T-cell (primary cell): ENCODE measurements at places on chromosomes 5 and 9. TPM values are rescaled to one million over a fixed set of nuclear protein-coding genes. Genes with fewer than 3 reads are reported as not detected.

DNA sequence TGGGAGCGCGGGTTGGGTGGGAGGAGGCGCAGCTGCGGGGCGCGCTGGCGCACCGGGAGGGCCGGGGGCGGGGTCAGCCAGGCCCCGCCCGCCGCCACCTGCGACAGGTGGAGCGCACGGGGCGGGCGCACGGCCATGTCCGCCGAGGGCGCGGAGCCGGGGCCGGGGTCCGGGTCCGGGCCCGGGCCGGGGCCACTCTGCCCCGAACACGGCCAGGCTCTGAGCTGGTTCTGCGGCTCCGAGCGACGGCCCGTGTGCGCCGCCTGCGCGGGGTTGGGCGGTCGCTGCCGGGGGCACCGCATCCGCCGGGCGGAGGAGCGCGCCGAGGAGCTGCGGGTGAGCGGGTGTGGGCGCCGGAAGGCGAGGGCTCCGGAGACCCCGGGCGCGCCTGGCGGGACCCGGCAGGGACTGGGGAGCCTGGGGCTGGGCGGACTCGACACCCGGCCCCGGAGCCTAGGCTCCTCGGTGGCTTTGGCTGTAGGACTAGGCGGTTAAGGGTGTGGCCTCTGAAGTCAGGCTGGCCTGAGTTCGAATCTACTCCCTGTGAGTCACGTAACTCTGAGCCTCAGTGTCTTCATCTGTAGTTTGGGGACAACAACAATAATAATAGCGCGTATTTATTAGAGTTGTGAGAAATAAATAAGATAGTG lies at the start of gene BSPRY:
Gene BSPRY, plus strand, starts transcription at position 97 of the 650 bp plus-strand sequence. Its CDS starts 39 bp downstream, at position 136.
- peak within 1 kb of the TSS; percentile 34 for H3K4me3 ChIP-seq
- no peaks in the 10 kb centered on the region for H3K36me3 ChIP-seq
- DNase-seq: peak; percentile 29
- H3K4me1 ChIP-seq: no peaks in the 10 kb centered on the region

GRCh38 chr9:3980212-3980611 lies 319.7 kb downstream of the GLIS3 start:
- peaks cover 4% of the 10 kb centered on the region for H3K27me3 ChIP-seq
- H3K4me3 ChIP-seq: no peak overlapping the region
- no peaks in the 10 kb centered on the region for H3K36me3 ChIP-seq
- no peaks in the 10 kb centered on the region for H3K4me1 ChIP-seq

GRCh38 chr9:87725900-87726709 lies at the start of gene CTSL:
Gene CTSL, plus strand, starts transcription at chr9:87726119. Its CDS starts 1,485 bp downstream, at chr9:87727604.
- peak within 1 kb of the TSS; percentile 82 for H3K4me3 ChIP-seq
- no peaks in the 10 kb centered on the region for H3K36me3 ChIP-seq
- H3K4me1 ChIP-seq: peaks cover 18% of the 10 kb centered on the region
- no peaks in the 10 kb centered on the region for H3K27me3 ChIP-seq
- peak within 1 kb of the TSS; percentile 24 for H3K27ac ChIP-seq

DNA sequence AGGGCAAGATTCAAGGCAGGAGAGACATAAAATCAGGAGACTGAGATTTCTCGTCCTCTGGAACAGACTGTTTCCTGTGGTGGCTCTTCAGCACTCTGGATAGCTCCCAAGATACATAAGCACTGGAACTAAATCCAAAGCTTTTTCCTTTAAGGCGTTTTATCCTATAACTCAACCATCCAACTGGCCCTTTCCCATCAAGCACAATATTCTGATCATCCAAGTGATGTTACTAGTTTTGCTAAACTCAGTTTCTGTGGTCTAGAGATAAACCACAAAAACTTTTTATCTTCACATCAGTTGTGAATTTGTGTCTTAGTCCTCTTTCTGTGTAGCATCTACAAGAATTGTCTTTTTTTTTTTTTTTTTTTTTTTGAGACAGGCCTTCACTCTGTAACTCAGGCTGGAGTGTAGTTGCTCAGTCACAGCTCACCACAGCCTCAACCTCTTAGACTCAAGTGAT lies 299.4 kb downstream of the COX7C start:
- no peak overlapping the region for H3K27ac ChIP-seq
- H3K36me3 ChIP-seq: no peaks in the 10 kb centered on the region
- H3K4me1 ChIP-seq: no peaks in the 10 kb centered on the region
- no peak overlapping the region for H3K4me3 ChIP-seq
- H3K27me3 ChIP-seq: no peaks in the 10 kb centered on the region

GRCh38 chr9:110224583-110224982 lies 16.6 kb upstream of the C9orf152 start:
- no peak overlapping the region for H3K4me3 ChIP-seq
- no peaks in the 10 kb centered on the region for H3K36me3 ChIP-seq
- no peaks in the 10 kb centered on the region for H3K4me1 ChIP-seq
- no peak for DNase-seq

GRCh38 chr5:74966141-74967026 lies 86.0 kb downstream of the GCNT4 start:
- H3K4me1 ChIP-seq: no peaks in the 10 kb centered on the region
- no peak overlapping the region for H3K4me3 ChIP-seq
- DNase-seq: no peak
- no peak overlapping the region for H3K27ac ChIP-seq
- H3K36me3 ChIP-seq: no peaks in the 10 kb centered on the region

GRCh38 chr9:106982636-106983035 lies 119.7 kb downstream of the ZNF462 start:
- H3K36me3 ChIP-seq: no peaks in the 10 kb centered on the region
- no peak overlapping the region for H3K4me3 ChIP-seq
- no peaks in the 10 kb centered on the region for H3K4me1 ChIP-seq
- no peak for DNase-seq

- H3K36me3 ChIP-seq: no peaks in the 10 kb centered on the region
- no peaks in the 10 kb centered on the region for H3K4me1 ChIP-seq
- no peak for DNase-seq
- H3K4me3 ChIP-seq: no peak overlapping the region
Measured at GRCh38 chr5:84602371-84602771, 217.7 kb upstream of the EDIL3 start.

PLPP7 gene
- total RNA-seq: not detected

SLC45A2 gene
- total RNA-seq: not detected

ADAMTS12 gene
- total RNA-seq: not detected

PCDHB7 gene
- not detected for total RNA-seq

TRIM41 gene
- 36.7 TPM for total RNA-seq
